Skin of body (tissue), 3 donors: ENCODE measurements at places on chromosomes 3 and 15.
A peak's percentile ranks its signal among the peaks of the same experiment; 100 is the strongest.

- DNase-seq = no peak
Observed at GRCh38 chr3:22922317-22922716, 280.8 kb upstream of the UBE2E2 start.

- DNase-seq = no peak
Observed at GRCh38 chr3:191070762-191071403, 128.2 kb upstream of the OSTN start.

DNA sequence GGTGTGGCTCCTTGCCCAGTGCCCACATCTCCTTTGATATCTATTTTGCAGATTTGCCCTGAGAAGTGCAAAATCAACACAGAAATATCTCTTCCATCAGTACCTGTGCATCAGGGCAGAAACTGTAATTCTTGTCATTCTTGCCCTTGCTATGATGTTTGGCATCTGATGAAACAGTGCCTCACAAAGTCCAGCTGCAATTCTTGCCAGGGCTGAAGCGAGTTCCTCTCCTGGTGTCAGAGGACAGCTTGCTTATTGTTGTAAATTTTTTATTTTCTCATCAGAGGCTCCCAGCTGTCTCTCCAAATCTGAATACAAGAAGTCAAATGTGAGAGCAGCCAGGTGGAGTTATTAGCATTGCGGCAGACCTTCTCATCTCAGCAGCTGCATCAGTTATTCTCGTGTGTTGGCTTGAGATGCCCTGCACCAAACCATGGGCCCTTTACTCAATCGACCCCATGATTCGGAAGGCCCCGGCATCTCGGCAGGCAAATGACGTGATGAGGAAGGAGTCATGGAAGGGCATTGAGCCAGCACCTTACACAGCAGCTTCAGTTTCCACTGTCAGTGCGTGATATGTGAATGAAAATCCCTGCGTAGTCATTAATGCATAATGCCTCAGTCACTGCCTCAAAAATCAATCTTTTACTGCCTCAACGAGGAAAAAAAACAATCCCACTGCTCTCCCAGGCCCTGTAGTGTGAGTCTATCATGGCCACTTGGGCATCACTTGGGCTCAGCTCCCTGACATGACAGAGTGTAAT is 93.4 kb downstream of the CCNL1 start:
- no peak for DNase-seq

DNA sequence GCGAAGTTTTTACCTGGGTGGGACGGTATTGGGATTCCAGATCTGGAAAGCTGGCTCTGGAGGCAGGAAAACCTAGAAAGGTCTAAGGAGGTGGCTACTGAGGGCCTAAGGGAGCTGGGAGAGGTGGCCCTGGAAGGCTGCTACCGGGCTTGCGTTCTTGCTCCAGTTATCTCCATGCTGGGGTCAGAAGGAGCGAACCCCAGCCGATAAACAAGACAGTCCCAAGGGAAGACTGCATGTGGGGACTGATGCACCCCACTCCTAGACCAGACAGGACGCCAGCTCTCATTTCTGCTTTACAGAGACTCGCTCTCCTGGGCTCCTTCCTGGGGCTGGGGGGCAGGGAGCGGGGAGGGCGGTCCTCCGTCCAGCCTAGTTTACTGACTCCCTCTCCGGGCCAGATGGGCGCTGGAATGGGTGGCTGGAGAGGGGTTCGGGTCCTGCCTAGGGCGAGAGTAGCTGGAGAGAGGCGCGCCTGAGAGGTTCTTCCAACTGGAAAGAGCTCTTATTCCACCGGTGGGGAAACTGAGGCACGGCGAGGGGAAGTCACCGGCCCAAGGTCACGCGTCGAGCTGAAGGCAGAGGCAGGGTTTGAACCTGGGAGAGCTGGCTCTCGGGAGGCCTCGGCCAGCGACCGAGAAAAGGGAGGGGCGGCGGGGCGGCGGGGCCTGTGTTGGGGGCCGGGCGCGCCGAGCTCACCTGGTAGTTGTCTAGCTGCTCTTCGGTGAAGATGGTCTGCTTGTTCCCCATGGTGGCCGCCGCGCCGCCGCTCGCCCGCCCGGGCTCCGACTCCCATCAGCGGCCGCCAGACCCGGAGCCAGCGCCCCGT is 565 bp downstream of the CIB2 start:
- DNase-seq = no peak

DNA sequence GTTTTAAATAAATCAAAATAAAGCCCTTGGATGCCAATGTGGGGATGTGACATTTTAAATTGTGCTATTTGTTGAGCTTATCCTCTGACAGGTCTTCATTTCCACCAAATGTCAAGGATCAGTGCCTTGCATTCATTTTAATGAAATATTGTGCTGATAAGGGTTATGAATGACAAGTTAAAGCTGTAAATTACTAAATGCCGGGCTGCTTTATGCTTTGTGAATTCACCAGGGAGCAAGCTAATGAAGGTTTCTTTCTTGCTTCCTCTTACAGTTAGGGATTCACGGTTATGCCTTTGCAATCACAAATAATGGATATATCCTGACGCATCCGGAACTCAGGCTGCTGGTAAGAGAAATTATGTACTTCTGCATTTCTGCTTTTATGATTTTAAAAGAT is 81.7 kb downstream of the LRTM1 start:
- no peak for DNase-seq

DNA sequence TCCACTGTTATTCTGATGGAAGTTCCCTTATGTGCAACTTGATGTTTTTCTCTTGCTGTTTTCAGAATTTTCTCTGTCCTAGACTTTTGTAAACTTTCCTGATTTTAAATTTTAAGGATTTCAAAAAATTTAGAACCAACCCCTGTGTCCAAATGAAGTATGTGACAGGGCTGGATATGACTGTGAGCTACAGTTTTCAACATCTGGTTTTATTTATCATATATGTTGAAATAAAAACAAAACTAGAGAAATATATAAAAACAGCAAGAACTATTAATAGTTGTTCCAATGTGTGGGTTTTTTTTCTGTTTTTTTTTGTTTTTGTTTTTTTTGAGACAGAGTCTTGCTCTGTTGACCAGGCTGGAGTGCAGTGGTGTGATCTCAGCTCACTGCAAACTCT is 47.4 kb upstream of the PSMD6 start:
- no peak for DNase-seq

DNA sequence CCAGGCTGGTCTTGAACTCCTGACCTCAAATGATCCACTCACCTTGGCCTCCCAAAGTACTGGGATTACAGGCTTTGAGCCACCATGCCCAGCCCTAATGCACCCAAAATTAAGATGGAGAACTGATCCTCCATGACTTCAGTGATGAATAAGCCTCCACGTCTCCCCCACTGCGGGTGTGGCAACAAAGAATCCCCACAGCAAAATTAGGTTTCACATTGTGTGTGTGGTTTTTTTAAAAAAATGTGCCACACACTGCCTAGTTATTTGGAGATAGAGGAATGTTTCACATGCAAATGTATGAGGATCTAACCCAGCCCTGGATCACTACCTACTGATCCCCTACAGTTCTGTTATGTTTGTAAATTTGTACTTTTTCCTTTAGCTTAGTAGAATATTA is 17.3 kb downstream of the HDAC11 start:
- DNase-seq = no peak

- no peak for DNase-seq
Observed at GRCh38 chr3:1843111-1843510, 255.6 kb upstream of the CNTN4 start.

DNA sequence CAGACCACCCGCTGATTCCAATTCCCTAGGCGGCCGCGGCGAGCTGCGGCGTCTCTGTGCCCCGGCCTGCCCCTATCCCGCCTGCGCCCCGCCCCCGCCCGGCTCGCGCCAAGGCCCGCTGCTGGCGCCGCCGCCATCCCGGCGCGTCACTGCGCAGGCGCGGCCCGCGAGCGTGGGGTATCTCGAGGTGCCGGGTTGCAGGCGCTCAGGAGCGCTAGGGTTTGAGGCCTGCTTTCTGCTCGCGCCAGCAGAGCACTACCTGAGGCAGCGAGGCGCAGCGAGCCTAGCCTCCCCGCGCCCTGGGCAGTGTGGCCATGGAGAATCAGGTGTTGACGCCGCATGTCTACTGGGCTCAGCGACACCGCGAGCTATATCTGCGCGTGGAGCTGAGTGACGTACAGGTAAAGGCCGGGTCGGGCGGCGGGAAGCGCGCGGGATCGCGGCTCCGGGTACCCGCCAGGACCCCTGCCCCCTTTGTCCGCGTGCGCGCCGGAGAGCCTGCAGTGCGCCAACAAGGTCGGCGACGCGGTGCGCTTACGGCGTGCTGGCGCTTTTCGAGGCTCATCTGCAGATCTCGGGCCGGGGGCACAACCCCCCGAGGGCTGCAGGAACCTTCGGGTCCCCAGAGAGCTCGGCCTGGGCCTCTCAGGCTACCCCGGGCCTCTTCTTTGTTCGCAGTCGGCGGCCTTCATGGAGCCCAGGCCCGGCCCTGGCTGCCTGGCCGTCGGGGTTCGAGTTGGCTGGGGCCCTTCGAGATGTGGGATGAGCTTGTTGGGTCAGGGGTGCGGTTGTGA is at the start of gene HACD3:
Gene HACD3 (plus strand): TSS at position 146 of the 794 bp plus-strand sequence. CDS start 169 bp downstream, at position 315.
- DNase-seq = no peak

GRCh38 chr15:73244333-73244732 is 124.4 kb downstream of the HCN4 start:
- DNase-seq = no peak

- DNase-seq = peak; percentile 20
Observed at GRCh38 chr3:183265834-183266417, 12.9 kb downstream of the B3GNT5 start.

DNA sequence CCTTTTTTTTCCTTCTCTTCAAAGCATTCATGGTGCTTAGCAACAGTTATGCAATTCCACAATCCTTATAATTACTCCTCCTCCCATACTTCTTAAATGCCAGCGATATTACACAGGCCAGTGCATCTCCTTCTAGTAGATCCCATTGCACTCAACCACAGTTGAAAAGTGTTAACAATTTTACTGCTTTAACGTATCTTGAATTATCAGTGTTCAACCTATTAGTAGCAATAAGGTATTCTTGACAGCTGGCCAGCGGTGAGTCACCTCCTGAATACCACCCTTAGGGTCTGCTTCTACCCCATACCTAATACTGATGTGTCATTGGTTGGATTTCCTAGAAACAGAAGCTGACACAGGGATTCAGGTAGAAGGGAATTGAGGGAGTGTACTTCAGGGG is 24.0 kb upstream of the TEX9 start:
- DNase-seq = no peak

DNA sequence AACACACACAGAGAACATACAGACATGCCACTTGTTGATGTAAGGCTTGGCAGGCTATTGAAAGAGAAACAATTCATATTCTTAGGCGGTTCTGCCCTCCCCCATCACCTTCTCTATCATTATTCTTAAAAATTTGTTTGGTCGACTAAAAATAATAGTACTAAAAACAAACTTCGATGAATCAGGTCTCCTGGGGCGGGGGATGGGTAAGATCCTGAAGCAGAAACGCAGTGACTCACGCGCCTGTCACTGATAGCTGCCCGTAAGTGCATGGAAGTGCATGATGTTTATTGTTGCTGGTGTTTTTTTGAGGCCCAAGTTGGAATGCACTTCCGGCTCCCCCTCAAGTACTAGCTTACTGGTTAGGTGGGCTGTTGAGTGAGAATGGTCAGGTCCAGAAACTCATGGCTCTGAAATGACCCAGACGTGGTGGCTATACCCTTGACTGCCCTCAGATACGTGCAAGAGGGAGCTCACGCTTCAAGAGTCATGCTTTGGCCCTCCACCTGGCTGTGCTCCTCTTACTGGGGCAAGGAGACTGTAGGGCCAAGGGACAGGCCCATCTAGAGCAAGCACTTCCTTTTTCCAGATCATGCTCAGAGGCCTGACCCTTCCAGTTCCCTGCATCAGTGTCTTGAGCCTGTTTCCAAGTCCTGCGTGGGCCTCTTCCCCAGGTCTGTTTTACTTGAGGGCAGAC is 10.9 kb downstream of the SMAD3 start:
- DNase-seq = no peak

GRCh38 chr15:57604507-57604906 is 12.8 kb downstream of the MYZAP start:
- no peak for DNase-seq

GRCh38 chr3:89411201-89411600 is 303.8 kb downstream of the EPHA3 start:
- no peak for DNase-seq

DNA sequence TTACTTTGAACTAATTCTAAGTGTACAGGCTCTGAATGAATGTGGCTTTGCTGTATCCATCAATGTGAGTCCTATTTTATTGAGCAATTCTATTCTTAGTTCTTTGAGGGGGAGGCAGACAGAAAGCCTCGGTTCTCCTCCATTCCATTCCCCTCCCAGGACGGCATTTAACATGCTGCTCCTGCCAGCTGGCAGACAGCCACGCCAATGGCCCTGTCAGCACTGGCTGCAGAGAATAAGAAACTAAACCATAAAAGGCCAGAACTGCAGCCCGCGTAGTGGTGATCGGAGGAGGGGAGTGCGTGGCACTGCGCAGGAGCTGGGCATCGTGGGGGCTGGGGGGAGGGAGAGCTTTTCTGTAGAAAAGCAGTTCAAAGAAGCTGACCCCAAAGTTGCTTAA is 76.0 kb upstream of the HACD2 start:
- DNase-seq = peak; percentile 52

- no peak for DNase-seq
Observed at GRCh38 chr3:195438371-195438770, 4.4 kb downstream of the ACAP2 start.

GRCh38 chr3:67854663-67855062 is 200.3 kb upstream of the SUCLG2 start:
- DNase-seq = no peak

DNA sequence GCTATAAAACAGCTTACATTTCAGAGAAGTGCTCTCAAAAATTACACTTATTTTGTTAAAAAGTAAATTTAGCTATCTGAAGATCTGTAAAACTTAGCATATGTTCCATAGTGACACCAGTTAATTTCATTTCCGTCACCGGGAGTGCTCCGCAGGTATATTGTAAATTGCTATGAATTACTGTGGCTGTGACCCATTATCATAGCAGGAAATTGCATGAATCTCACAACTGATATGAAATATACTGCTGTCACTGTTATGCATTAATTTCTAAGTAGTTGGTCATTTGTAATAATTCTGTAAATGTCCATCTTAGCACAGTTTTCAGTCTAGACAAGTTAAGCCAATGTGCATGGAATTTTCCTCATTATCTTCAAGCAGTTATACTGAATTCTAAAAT is 91.2 kb downstream of the EPHA3 start:
- DNase-seq = no peak
